Stimulated activated naive CD4-positive, alpha-beta T cell treated with Interleukin-2 at 50 U/mL for 16 hours (primary cell): ENCODE measurements at places on chromosomes 7 and 10.

DNA sequence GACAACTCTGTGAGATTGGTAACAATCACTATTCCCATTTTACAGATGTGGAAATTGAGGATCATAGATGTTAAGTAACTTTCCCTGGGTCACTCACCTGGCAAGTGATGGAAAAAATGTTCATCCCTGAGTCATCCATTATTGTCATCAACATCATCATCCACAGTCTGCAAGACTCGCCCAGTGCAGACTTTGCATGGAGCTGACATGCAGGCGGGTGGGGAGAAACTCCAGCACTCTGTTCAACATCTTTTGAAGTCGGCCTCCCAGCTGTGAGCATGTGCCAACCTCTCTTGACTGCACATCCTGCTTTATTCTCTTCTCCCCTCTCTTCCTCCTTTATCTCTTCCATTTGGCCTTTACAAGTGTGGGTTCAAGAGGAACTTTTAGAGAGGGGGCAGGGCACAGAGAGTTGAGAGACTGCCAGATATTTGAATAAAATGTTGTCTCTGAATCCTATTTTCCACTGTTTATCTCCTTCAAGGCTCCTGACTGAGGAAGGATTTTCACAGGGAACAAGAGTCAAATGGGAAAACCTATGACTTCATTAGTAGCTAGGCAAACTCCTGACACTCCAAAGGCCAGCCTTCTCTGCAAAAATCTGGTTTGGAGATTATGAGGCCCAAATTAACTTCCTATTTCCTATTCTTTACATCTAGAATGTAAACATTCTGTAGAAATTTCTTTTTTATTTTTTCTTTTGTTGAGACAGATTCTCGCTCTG is 283.7 kb upstream of the PODXL start:
- DNase-seq: no peak

GRCh38 chr7:135467207-135467711 is 42.6 kb downstream of the CNOT4 start:
- DNase-seq: no peak

- DNase-seq: no peak
Observed at GRCh38 chr10:3419719-3420495, 247.3 kb upstream of the PITRM1 start.

DNA sequence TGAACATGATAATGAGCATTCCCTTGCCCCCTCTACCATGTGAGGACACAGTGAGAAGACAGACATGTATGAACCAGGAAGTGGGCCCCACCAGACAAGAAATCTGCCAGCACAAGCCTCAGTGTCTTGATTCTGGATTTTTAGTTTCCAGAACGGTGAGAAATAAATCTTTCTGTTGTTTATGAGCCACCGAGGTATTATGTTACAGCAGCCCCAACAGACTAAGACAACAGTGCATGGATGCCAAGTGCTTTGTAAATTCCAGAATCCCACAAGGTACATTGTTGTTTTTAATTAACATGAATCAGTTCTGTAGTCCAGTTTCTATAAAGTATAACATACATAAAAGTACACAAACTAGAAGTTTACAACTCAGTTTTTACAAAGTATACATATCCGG is 162.2 kb downstream of the ARHGAP21 start:
- no peak for DNase-seq
